ENCODE measurements at places on chromosomes 3 and 15.

DNA sequence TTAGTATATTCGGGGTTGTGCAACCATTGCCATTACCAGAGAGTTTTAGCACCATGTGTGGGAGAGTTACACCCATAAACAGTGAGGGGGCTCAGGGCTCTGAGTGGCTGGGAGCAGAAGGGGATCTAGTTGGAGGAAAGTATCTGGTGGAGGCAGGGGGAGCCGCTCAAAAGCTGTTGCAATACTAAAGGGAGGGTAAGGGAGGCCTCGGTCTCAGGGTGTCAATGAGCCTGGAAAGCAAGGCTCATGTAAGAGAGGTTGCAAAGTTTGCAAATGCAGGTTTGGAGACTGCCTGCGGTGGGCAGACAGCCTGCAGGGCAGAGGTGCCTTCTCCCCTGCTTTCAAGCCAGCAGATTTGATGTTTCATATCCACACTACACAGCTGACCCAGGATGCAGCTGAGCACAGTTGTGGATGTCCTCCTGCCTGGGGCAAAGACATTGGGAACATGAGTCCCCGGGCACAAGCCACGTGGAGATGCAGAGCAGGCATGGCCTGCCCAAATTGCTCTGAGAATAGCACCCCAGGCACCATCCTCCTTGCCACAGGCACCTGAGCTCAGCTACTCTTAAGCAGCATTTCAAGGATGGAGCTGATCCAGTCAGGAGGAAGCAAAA is 181.4 kb downstream of the TLE3 start:
- no peak for DNase-seq

DNA sequence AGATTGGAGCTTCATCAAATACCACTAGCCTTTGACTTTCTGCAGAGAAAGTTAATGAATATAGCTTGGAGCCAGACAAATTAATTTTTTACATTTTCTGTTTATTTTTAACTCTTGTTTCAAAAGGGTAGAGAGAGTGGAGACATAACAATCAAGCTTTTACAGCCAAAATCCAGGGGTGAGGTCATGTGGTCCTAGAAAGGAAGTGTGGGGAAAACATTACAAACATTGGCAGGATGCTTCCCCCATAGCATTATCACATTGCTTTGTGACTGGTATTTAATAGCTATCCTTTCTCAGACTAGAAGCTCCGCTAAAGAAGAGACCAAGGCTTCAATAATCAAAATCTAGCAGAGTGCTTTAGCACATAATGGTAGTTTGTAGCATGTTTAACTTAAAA is 46.4 kb upstream of the PHLDB2 start:
- no peak for DNase-seq

GRCh38 chr3:128383316-128384235 is 83.1 kb downstream of the DNAJB8 start:
- peak; percentile 87 for DNase-seq

GRCh38 chr3:40598962-40599361 is 74.2 kb downstream of the ZNF621 start:
- DNase-seq, result no peak

DNA sequence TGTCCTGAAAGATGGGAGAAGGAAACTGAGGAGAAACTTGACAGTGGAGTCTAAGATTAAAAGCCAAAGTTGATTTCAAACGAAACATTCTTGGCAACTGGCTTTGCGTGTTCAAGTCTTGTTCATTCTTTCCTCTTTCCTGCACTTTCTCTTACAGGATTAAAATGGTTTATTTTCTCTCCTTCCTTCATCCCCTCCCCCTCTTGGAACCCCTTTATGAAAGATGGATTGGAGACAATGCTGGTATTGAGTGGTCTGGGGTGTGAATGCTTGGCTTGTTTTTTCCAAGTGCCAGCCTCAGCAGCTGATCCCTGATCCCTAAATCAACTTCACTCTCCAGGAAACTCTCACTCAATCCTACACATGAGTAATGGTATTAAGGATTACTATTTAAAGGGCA is 703 bp upstream of the LSAMP start:
- no peak for DNase-seq

DNA sequence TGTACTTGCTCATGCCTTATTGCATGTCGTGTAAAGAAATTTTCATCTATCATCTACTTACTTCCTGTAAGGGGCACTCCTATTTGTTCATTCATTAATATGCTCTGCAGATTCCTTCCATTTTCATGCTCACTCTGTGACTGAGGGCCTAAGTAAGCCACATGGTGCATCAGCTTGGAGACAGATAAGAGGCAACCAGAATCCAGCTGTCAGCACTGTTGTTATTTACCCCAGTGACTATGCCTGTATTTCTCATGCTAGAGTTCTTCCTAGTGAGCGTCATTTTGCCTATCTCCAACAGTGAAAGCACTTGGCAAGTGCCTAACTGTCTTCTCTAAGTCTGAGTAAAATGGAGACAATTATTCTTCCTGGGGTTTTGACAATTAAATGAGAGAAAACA is 124.8 kb upstream of the ABI3BP start:
- DNase-seq, result no peak

DNA sequence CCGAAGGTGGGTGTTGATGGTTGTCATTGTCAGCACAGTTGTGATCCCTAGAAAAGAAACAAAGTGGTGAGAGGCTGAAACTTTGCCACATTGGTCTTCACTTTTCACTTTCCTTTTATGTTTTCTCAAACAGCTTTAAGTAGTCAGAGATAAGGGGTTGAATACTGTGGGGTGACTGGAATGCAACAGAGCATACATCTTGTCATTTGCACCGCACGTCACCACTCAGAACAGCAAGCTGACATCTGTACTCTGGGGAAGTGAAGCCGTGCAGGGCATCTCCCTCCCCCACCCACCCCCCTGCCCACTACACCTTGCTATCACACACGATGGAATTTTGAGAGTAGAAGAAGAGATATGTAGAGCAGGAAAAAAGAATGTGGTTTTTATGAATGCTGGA is 211.7 kb downstream of the GABRB3 start:
- DNase-seq, result no peak

- DNase-seq, result peak; percentile 69
Measured at GRCh38 chr15:39936187-39936586, 2.3 kb downstream of the EIF2AK4 start.

DNA sequence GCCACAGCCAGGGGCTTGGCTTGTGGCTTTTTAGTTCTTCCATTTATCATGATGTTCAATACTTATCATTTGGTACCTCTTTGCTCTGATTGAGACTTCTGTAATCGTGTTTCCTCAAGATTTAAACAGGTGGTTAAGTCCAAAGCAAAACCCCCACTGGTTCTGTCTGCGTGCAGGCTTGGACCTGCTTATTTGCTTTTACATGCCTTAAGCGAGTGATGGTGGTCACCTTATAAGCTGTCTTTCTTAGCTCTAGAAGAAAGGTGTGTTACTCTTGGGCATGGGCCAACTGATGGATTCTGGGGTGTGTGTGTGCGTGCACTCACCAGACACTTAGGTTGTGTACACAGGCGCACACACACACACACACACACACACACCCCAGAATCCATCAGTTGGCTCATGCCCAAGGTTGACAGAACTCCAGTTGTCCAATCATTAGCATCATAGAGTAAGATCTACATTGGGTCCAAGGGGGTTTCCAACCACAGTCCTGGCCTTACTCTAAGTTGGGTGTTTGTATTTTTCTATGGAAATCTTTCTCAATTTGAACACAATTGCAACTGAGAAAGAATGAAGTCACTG is 1.2 kb downstream of the MYZAP start:
- DNase-seq, result no peak

DNA sequence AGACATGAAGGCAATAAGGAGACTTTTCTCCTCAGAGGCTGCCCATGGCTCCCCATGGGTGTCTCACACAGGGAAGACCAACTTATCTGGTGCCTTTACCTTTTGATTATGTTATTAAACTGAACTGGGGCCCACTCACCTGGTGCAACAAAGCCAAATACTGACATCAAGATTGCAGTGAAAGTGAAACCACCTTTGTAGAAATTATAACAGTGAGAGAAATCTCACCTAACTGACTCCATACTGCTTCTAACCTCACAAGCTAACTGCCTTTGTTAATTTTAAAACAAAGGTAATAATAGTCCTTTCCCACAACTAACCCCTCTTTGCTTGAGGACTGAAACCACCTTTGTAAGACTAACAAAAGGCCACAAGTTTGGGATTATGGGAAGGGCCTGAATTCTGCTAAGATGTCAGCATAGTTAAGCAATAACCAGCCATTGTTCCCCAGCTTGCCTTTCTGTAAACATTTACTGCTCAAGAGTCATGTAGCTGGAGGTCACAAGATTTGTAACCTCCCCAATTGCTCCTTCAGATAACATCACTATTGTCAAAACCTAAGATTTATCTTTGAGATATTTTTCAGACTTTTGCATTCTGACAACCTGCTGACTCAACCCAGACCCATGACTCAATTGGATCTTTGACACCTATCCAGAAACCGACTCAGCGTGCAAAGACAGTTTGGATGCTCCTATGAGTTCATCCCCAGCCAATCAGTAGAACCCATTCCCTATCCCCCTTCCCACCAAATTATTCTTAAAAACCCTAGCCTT is 420.3 kb upstream of the CFAP20DC start:
- no peak for DNase-seq

GRCh38 chr3:41808152-41808551 is 153.8 kb downstream of the ULK4 start:
- peak; percentile 39 for DNase-seq
